ENCODE measurements at places on chromosomes 5 and 9.
A peak's percentile ranks its signal among the peaks of the same experiment; 100 is the strongest.

DNA sequence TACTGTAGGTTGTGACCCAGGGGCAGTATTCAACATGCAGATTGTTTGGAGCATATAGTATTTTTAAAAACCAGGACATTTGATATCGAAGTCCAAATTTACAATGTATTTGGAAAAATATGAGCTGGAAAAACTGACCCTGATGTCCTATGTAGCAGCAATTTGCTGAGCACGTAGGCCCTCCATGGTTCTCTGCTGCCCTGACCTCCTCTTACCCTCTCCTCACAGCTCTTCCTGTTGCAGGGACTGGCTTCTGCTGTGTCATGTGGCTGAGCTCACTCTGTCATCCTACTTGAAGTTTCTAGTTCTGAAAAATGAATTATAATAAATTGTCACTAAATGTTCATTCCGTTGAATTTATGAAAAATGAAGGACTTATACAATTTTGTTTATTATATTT lies 4.1 kb upstream of the ASPN start:
- DNase-seq = no peak

DNA sequence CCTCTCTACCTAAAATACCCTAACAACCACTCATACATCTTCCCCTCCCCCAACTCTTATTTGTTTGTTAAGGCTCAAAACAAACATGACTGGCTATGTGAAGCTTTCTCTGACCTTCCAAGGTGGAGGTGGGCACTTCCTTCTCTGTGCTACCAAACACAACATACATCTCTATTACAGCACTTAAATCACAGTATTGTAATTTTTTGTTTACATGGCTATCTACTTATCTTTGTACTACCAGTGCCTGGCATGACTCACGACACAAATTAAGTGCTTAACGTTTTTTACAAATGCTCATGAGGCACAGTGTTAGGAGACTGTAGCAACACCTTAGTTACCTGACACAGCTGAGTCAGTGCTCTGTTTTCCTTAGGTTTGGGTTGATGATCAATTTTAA lies 18.6 kb downstream of the HOMER1 start:
- peak; percentile 25 for DNase-seq

GRCh38 chr5:58860680-58861079 lies 277.8 kb downstream of the RAB3C start:
- no peak for DNase-seq

DNA sequence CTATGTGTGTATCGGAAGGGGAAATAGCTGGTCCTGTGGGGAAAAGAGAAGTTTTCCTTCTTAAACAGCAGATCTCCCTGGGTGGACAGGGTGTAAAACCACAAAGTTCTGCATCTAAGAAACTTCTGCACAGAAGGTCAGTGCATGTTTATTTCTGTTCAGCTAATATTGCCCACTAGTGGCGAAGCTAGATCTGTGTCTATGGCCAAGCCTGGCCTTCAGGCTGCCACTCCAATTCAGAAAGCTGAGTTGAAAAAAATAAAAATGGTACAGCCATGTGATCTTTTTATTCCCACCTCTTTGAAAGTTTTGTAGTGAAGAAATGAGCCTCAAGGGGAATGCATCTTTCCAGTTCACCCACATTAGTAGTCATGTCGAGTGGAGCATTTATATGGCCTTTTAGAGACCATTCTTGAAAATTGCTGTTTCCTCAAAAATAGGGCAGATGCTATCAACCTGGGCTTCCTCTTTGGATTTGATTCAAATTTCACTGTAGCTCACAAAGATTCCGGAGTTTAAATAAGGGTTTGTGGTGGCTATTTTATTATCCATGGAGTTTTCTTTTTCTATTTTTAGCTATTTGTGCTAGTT lies 488.0 kb downstream of the PRELID2 start:
- no peak for DNase-seq

- DNase-seq = no peak
These were observed 11.1 kb downstream of the DIPK1B start for GRCh38 chr9:136723362-136723976.

DNA sequence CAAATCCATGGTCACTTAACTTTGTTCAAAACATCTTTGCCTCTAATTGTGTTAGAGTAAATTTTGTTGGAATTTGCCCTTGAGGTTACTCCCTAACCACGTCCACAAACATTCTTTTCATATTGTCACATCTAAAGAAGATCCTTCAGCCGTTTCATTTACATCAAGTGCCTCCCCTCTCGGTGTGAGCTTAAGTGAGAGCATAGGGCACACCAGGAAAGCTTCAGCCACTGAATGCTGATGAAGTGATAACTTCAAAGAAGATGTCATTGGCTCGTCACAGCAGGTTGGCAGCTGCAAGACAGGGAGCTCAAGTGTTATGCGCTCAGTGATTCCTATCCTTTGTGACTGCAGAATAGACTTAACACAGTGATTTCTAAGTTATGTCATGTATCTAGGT lies 49.6 kb upstream of the ADAMTS19 start:
- DNase-seq = no peak

- DNase-seq = no peak
These were observed 7.4 kb downstream of the LRRC14B start for GRCh38 chr5:198516-199196.

GRCh38 chr9:34644766-34645314 lies 1.6 kb upstream of the GALT start:
- no peak for DNase-seq

GRCh38 chr5:132825033-132825833 lies 5.2 kb downstream of the SHROOM1 start:
- DNase-seq = no peak

DNA sequence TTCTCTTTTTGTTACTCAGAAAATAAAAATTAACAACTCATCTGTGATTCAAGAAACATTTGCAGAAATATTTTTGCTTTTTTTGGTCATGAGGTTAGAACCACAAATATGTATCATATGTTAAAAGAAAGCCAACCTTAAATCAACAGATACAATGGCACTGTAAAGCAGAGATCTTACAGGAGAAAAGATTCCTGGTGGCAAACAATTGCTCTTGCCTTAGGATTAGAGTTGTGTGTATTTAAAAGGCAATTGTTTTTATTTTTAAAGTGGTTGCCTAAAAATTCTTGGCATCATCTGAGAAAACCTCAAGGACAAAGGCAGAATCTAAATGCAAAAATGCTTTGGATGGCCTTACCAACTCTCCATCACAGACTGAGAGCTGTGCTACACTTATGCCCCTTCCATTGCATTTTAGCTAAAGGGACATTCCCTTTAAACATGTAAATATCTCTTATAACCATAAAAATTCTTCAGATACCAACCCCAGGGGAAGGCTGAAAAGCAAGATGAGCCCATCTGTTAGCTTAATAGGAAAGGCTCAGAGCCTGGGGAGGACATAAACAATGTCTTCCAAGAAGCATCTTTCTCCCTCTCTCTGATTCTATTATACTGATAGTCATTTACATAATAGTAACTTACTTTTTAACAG lies 100.4 kb downstream of the FAM114A2 start:
- DNase-seq = no peak

- no peak for DNase-seq
These were observed 42.1 kb downstream of the CDC42SE2 start for GRCh38 chr5:131305906-131306305.

DNA sequence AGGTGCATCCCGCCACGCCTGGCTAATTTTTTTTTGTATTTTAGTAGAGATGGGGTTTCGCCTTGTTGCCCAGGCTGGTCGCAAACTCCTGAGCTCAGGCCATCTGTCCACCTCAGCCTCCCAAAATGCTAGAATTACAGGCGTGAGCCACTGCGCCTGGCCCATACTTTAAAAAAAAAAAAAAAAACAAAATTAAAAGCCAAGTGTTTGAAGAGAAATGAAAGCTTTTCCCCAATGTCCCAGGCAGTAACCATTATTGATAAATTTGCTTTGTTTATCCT lies 9.5 kb downstream of the PRRC2B start:
- no peak for DNase-seq

DNA sequence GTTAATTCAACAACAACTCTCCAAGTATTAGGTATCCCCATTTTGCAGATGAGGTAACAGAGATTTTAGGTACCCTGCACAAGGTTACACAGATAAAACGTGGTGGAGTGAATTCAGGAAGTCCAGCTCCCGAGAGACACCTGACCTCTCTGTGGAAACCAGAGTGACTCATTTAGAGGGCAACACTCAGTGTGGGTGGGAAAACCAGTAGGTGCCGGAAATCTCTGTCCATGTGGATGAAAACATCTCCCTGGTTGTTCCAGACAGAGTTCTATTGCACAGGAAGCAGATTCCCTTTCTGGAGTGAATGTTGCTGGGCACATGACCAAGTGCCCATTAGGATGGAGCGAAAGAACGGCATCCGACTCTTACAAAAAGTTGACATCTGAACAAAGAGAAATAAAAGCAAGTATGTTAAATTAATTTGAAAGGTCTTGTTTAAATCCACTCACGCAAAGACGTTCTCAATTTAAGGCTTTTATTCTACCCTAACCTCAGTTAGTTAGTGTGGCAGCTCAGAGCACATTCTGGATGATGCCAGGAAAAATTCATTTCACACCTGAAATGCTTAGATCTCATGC lies 391.9 kb upstream of the WWC1 start:
- DNase-seq = no peak

DNA sequence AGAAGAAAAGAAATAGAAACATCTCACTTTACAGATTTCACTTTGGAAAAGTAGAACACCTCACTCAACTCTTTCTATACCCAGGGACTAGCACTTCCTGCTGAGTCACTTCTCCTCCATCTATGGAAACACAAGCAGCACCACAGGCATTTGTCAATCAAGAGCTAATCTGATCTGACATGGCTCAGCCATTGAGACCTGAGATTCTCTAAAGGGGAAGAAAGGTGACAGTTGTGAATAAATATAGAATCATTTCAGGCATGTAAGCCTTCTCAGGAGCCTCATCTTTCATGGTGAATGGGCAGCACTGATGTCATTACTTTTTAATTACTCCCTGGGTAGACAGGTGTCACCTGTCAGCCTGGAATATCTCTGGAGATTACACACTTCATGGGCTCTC lies 559.8 kb downstream of the HINT1 start:
- no peak for DNase-seq

- no peak for DNase-seq
These were observed 156.1 kb downstream of the LURAP1L start for GRCh38 chr9:12930906-12931305.

DNA sequence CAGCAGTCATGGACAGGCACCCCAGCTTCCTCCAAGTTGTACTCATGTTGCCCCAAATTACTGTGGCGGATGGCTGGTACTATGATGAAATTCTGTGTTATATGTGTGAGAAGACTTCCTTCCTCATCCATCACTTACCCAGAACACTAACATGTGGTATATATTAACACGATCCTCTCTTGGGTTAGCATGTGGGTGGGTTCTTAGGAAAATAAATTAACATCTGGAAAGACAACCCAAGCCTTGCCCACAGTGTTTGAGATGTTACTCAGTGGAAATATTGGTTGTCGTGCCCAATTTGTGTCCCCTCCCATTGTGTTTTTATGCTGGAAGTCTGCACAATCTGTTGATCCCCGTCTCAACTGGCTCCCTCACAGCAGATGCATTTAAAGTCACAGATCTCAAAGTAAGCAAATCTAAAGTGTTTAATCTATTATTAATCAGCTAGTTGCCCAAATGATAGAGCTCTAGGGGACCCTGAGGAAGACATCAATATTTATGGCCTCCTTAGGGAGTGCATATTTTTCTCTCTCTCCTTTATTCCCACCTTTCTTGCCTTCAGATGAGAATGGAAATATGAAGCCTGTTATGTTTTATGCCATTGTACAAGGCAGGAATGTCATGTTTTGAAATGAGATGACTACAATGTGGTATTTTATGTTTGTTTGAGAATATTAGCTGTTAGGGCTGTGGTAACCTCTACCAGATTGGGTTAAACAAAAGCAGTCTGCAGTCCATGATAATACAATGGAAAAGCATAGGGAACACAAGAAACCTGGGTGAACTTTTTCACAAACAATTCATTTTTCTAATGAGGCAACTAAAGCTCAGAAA lies 93.9 kb downstream of the GRIA1 start:
- DNase-seq = no peak

DNA sequence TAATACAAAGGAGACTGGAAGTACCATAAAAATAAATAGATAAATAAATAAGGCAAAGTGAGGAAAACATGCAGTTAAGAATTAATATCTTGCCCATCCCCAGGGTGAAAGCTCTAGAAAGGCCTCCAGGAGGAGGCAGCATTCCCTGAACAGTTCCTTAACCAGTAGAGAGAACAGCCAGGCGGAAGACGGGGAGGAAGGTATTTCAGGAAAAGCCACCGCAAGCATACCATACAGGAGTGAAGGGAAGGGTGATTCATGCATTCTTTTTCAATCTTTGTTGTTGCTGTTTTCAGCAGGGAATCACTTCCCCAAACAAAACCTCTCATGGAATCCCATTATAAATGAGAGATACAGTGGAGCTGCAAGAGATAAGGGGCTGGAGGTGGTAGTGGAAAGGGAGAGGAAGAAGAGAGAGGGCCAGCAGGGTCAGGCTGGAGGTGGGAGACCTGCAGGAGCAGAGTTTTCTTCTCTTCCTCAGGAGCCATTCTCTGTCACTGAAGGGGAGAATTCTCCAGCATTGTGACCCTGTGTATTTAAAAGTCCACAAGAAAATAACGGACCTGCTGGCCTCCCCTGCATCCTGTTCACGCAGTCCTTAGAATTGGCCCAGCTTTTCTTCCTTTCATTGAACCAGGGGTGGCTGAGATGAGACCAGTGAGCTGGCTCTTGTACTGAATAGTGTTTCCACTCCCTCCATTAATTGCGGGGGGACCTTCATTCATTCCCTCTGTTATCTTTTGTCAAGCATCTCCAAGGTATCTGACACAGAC lies 255.9 kb downstream of the FAM114A2 start:
- DNase-seq = no peak

- peak; percentile 79 for DNase-seq
These were observed at the start of gene EXOSC3 for GRCh38 chr9:37784616-37785483. EXOSC3 (minus strand) TSS chr9:37785064; CDS start chr9:37785044, 20 bp downstream.

DNA sequence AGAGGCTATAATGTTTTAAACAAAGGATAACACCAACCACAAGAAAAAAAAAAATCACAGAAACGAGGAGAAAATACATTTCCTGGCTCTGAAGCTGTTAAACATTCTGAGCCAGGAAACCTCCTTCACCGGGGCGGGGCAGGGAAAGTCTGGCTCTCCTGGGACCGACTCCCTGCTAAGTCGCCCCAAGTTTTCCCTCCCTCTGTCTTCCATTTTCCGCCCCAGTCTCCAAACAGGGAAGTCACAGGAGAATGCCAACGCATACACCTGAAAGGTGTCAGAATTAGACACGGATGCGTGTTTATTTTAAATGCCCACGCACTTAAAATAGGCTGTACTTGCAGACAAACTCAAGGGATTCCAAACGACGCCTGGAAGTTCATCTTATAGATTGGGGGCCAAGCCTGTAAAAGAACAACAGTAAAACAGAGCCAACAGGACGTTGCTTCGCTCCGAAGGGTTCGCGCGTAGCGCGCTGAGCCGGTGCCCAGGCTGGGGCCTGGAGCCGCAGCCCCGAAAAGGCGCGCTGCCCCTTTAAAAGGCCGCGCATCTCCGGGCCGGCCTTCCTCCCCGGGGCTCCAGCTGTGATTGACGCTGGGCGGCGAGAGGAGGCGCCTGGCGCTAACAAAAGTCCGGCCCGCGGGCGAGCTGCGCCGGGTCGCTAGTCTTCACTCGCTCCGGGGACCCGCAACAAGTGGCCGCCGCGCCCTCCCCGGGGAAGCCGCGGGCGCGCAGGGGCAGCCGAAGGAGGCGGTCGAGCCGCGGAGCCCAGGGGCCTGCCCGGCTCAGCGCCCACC lies at the start of gene FBXL7:
FBXL7 (plus strand) TSS at position 653 of the 797 bp plus-strand sequence.
- DNase-seq = peak; percentile 76
